ENCODE measurements at places on chromosomes 11 and 22.

GRCh38 chr22:46115755-46116490, 34.4 kb upstream of the PPARA start:
- no peak for DNase-seq

- no peak for DNase-seq
Observed at GRCh38 chr11:9313648-9314290, 624 bp downstream of the TMEM41B start.

DNA sequence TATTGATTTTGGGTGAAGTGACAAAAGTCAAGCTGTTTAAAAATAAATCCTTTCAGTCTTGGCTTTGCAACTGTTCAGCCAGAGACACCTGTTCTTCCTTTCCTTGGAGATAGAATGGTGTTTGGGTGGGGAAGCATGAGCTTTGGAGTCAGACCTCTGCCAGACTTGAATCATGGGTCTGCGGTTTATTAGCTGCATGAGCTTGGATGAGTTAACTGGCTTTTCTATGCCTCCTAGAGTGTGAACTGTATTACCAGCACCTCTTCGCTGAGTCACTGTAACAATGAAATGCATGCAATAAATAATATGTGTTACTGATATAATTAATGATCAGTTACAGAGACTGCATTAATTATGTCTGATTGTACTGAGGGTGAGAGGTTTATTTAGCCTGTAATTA, 13.5 kb upstream of the MYEOV start:
- no peak for DNase-seq

- DNase-seq = no peak
Observed at GRCh38 chr22:28810821-28811491, 10.6 kb upstream of the XBP1 start.

DNA sequence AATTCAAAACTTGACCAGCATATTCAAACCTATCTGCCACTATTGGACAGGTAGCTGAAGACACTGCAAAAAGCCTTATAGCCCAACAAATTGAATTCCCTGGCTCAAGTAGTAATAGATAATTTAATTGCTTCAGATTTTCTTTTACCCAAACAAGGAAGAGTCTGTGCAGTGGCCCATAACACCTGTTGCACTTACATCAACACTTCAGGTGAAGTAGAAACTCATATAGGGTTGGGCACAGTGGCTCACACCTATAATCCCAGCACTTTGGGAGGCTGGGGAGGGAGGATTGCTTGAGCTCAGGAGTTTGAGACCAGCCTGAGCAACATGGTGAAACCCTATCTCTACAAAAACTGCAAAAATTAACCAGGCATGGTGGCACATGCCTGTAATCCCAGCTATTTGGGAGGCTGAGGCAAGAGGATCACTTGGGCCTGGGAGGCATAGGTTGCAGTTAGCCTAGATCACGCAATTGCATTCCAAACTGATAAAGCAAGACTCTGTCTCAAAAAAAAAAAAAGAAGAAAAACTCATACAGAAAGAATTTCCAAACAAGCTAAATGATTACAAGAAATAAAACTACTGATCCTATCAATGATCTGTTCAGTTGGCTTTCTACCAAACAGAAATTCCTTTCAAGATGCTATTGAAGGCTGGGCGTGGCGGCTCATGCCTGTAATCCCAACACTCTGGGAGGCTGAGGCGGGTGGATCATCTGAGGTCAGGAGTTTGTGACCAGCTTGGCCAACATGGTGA, 9.5 kb downstream of the FOLR3 start:
- DNase-seq = no peak

DNA sequence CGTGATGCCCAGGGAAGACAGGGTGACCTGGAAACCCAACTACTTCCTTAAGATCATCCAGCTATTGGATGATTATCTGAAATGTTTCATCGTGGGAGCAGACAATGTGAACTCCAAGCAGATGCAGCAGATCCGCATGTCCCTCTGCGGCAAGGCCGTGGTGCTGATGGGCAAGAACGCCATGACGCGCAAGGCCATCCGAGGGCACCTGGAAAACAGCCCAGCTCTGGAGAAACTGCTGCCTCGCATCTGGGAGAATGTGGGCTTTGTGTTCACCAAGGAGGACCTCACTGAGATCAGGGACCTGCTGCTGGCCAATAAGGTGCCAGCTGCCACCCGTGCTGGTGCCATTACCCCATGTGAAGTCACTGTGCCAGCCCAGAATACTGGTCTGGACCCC, 43.5 kb upstream of the DAGLA start:
- no peak for DNase-seq

DNA sequence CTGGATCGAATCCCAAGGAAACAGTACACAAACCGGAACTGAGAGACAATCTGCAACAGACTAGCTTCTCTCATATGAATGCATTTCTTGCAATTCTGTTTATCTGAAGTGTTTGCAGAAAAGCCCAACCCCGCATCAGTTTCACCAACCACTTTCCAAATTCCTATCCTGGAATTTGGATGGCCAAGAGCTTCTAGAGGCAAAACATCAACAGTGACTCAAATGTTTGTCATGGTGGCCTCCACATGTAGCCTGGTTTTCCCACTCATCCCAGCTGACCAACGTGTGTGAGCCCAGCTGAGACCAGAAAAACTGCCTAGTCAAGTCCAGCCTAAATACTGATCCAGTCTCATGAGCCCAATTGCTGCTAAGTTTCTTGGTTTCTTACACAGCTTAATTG, 8.3 kb upstream of the MIEF1 start:
- no peak for DNase-seq

DNA sequence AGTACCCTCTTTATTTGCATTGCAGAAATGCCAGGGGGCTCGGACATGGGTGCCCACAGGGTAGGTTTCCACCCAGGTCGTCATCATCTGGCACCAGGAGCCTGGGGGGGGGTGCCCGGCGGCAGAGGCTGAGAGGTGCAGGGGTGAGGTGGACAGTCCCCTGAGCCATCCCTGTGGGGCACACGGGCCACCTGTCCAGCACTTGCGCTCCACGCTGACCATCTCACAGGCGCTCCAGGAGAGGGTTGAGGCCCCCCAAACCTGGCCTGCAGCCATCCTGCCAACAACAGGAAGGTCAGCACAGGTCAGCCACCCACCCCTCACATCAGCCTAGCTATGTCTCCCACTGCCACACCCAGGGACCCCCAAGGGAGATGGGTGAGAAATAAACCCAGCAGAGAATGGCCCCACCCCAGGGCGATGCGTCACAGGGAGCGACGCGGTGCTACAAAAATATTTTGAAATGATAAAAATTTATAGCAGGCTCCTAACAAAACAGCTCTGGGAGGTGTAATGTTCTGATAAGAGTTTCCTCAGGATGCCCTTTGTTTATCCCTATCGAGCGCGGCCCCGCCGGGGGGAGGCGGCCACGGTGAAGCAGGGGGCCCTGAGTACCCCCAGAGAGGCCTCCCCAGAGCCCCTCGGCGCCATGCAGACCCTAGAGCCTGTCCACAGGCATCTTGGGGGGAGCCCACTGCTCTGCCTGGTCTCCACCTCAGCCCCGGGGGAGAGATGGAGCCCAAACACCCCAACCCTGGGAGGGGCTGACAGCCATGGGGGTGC, 21.0 kb upstream of the GNB1L start:
- DNase-seq = peak; percentile 5

DNA sequence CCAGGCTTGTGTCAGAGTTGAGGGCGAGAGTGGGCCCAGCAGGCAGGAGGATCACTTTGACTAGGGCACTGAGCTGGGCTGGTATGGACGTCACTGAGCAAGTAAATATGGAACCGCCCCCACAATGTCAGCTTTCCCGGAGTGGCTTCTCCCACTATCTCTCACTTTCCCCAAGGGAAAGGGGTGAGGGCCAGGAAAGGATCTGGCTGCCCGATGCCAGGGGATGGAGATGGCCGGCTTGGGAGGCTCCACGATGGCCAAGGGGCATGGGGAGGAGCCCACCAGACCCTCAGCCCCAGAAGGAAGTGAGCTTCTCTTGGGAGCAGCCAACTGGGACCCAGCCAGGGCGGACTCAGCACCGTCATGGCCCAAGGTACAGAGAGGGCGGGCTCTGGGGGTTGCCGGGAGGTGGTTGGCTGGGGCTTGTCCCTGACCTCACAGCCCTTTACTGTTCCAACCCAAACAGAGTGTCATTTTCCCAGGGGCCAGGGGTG, 8.7 kb downstream of the PRDM11 start:
- no peak for DNase-seq

DNA sequence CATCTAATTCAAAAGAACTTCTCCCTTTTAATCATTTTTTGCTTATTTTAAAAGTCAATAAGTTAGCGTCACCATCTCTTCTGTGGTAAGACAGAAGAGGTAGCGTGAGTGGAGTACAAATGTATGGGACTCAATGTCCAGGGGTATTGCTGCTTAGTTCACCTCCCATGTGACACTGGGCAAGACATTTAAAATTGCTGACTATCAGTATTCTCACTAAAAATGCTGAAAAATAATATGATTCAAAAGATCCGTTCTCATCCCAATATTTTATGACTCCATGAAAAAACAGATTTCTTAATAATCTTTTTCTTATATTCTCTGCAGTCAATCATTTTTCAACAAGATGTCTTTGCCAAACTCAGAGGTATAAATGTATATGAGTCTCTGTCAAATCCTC, 68.1 kb upstream of the LRRC4C start:
- DNase-seq = no peak

GRCh38 chr11:110077831-110078325, 15.3 kb upstream of the ZC3H12C start:
- no peak for DNase-seq

DNA sequence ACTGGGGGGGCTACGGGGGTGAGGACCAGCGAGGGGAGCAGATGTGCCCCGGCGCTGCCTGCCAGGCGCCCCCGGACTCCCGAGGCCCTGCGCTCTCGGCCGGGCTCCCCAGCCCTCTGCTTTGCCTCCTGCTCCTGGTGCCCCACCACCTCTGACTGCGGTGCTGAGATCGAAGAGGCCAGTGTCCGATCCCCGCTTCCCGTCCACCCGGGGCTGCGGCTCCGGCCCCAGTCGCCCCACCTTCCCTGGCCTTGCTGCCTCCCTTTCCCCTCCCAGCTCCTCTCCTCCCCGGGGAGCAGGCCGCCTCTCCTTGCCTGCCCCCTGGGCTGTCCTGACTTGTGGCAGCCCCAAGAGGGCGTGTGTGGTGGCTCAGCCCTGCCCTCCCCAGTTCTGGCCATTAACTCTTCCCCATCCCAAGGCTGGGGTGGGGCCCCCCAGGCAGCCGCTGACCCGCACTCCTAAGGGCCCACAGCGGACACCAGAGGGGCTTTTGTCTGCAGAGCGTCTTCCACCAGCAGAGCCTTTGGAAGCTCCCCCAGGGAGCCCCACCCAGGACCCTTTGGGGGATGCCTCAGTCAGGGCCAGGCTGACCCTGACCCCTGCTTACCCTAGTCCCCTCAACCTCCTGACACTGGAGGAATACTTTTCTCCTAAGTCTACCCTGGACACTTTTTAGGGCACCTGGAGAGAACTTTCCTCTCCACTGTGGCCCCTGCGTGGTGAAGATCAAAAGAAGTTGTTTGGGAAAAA, 16.6 kb downstream of the RTN4RL2 start:
- no peak for DNase-seq

GRCh38 chr22:35111244-35111643, 45.3 kb downstream of the ISX start:
- DNase-seq = no peak

DNA sequence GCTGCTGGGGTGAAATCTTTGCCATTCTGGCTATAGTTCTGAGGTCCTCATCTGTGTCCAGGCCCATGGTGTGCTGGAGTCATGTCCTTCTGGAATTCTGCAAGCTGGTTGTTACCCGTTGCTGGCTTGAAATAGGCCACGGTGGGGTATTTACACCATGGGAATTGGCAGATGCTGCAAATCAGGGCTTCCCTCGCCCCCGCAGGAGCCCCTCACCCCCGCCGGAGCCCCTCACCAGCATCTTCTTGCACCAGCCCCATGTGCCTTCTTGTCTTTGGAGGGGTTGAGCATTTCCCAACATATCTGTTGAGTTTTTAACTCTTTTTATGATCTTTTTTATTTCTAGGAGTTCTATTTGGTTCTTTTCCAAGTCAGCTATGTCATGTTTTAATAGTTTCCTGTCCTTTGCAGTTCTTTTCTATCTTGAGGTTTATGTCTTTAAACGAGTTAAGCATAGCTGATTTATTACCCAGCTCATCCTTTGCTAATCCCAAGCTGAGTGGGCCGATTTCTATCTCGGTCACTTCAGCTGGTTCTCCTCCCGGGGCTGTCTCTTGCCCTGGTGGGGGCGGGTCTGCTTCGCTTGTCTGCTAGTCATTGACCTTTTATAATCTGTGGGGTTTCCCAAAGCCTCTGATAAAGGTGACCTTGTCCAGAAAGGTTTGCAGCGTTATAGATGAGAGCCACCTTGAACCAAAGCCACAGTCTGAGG, 17.6 kb downstream of the ANO1 start:
- no peak for DNase-seq
